ENCODE measurements at places on chromosomes 7 and 10. TPM values are rescaled to one million over a fixed set of nuclear protein-coding genes. Genes with fewer than 3 reads are reported as not detected.

Gene OR2A5
- not detected for polyA plus RNA-seq

Gene CXCL12
- polyA plus RNA-seq = 0.54 TPM

Gene CSTF2T
- 22.0 TPM for polyA plus RNA-seq

Gene SPACDR
- not detected for polyA plus RNA-seq

Gene RFC2
- 20.9 TPM for polyA plus RNA-seq

Gene ZNF503
- 41.4 TPM for polyA plus RNA-seq

Gene PRKCQ
- polyA plus RNA-seq = 0.26 TPM

Gene NUDT13
- polyA plus RNA-seq = 1.8 TPM

Gene TRIM73
- 15.2 TPM for polyA plus RNA-seq

Gene RARRES2
- not detected for polyA plus RNA-seq

Gene DNA2
- polyA plus RNA-seq = 14.0 TPM

Data from neural cell (in vitro differentiated cells).